ENCODE measurements at places on chromosomes 6 and 20.

GRCh38 chr6:160068346-160068745 lies 53.3 kb upstream of the SLC22A1 start:
- DNase-seq = no peak

- no peak for DNase-seq
These were observed 194.8 kb downstream of the COL9A1 start for GRCh38 chr6:70107852-70108629.

GRCh38 chr20:18284805-18285533 lies 3.4 kb upstream of the ZNF133 start:
- no peak for DNase-seq

GRCh38 chr6:136532030-136532429 lies 18.2 kb downstream of the MAP7 start:
- no peak for DNase-seq

GRCh38 chr6:168834042-168834587 lies 393.1 kb downstream of the SMOC2 start:
- no peak for DNase-seq

GRCh38 chr6:6509284-6509683 lies 79.2 kb upstream of the LY86 start:
- DNase-seq = no peak
